ENCODE measurements at places on chromosomes 6 and 20.

DNA sequence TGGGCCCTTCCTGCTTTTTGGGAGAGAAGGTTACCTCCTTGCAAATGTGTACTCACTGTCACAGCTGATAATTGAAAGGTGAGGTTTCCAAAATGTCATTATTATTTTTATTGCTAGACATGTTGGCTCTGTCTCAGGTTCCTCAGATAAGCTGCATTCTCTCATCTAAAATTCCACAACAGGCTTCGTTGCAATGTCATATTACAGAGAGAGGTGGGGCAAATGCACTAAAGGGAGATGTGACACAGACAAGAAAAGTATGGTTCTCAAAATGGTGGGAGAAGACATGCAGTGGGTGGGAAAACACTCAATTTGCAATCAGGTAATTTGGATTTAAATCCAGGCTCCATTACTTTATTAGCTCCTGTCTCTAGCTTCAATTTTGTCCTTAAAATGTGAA is 256.4 kb upstream of the POU3F2 start:
- H3K27ac ChIP-seq = no peak overlapping the region
- H3K36me3 ChIP-seq = no peaks in the 10 kb centered on the region
- no peaks in the 10 kb centered on the region for H3K4me1 ChIP-seq
- no peaks in the 10 kb centered on the region for H3K27me3 ChIP-seq

DNA sequence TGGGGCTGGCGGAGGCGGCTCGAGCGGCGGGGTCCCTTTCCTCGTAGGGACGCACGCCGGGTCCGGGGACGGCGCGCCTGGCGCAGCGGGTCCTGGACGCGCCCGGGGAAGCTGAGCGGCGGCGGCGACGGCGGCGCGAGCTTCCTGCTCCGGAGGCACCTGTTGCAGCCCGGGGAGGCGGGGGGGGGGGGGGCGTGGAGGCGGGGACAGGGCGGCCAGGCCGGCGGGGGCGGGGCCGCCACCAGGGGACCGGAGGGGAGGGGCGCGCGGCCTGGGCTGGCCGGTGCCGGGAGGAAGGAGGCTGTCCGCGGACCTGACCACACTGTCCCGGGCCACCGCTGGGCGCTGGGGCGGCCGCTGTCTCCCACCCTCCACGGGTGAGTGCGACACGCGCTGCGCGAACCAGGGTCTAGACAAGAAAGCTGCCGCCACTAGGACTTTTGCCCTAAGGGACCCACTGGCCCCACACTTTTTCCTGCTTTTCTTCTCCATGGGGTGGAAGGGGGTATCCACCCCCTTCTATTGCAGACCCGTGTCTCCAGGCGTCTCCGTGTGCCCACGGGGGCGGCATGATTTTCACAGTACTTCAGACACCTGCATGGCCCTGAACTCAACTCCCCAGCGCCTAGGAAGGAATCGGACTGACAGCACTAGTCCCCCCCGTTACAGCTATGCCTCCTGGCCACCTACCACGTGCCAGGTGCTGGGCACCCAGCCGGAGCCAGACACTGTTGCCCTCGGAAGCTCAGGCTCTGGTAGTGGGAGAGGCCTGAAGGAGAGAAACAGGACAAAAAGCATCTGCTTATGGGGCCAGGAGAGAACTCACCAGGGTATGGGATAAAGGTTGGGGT is at the start of gene NFATC2:
Gene NFATC2 (minus strand): TSS at position 149 of the 851 bp plus-strand sequence. CDS start 220 bp downstream, outside the sequence.
- H3K4me3 ChIP-seq = peak within 1 kb of the TSS; percentile 97
- peaks cover 10% of the 10 kb centered on the region for H3K36me3 ChIP-seq
- peaks cover 7% of the 10 kb centered on the region for H3K27me3 ChIP-seq
- peaks cover 39% of the 10 kb centered on the region for H3K4me1 ChIP-seq
- DNase-seq = no peak

DNA sequence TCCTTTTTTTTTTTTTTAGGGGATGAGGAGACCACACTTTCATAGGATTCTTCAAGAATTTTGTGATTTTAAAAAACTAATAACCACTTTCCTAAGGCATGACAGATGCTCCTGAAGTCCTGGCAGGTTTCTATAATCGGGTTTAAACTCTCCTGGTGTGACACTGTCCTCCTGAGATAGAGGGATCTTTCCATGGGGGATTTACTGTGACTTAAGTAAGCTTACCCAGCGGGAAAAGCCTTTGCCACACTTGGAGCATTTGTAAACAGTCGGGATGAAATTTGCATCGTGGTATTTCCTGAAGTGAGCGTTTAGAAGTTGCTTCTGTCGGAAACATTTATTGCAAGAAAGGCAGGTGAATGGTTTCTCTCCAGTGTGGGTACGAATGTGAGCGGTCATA is 16.6 kb downstream of the CTCFL start:
- no peak overlapping the region for H3K27ac ChIP-seq
- H3K4me1 ChIP-seq = peaks cover 5% of the 10 kb centered on the region

DNA sequence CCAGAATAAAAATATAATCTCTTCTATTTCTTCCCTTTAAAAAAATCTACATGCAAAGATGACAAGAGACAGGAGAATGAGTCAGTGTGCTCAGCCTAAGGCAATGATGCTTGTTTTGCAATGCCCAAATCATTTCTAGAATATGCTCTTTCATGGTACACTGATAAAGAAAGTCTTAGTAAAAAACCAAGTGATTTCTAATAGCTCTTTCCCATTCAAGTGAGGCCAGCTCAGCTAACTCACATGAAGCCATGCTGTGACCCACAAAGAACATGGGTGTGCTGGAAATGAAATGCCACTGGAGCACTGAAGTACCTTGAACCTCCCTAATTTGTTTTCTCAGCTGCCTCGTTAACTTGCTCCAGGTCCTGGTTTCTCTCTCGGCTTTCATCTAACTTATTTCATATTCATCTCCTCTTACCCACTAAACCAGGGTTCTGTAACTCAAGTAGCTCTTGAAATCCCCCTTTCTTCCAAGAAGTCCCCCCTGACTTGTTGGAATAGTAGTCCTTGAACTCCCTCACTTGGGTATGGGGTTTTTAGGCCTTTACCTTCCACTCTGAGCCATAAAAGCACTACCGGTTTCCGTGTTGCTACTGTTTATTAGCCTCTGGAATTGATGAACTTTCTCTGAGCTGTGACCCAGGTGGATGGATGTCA is 92.7 kb downstream of the IRF4 start:
- peaks cover 16% of the 10 kb centered on the region for H3K4me1 ChIP-seq
- H3K36me3 ChIP-seq = peaks cover 7% of the 10 kb centered on the region
- no peak overlapping the region for H3K4me3 ChIP-seq
- no peak overlapping the region for H3K27ac ChIP-seq

GRCh38 chr6:36752886-36753506 is 55.4 kb downstream of the RAB44 start:
- H3K4me3 ChIP-seq = peak overlapping the region; percentile 92
- peak overlapping the region; percentile 96 for H3K27ac ChIP-seq
- no peaks in the 10 kb centered on the region for H3K27me3 ChIP-seq
- DNase-seq = peak; percentile 54
- H3K36me3 ChIP-seq = peaks cover 45% of the 10 kb centered on the region
